NCI-H2081 (cell line): ENCODE measurements at places on chromosomes 1 and 21.
A peak's percentile ranks its signal among the peaks of the same experiment; 100 is the strongest.

DNA sequence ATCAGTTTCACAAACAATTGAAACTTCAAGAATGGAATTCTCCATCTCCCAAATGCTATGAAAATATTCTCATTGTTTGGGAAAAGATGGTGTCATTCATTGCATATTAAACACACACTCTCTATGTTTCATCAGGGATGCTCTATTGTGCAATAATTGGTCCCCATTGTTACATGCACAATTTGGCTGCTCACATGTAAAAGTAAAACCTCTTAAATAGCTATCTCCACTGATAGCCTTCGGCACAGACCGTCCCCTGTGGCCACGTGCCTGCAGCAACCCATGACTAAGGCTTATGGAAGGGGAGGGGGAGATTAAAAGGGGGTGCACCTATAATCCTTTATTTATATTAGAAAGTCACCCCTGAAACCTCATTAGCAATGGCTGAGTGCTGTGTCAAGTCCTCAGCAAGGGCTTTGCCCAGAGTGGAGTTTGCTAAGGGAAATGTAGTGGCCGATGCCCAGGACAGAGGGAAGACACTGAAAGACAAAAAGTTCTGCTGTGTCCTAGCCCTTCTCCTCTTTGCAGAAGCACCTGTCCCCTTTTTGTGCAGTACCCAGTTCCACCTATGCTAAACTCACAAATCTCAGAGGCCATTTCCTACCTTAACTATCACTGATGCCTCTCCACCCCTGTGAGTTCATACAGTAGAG lies 309.6 kb upstream of the ESRRG start:
- no peak for DNase-seq

DNA sequence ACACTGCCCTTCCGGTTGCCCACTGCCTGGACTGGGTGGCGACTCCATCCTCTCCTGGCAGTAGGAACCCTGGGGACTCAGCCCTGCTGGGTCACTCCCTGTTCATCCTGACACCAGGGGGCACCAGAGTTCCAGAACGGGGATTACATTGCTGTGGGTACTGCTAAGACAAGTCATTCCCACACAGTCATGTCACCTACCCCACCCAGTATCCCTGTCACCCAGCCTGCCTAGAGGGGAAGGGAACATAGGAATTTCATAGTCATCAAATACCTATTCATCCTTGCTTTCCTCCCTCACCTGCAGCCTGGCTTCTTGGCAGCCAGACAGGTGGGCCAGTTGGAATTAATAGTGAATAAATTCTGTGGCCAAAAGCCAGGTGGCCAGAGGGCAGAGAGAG lies 9.8 kb upstream of the SFN start:
- peak; percentile 33 for DNase-seq

DNA sequence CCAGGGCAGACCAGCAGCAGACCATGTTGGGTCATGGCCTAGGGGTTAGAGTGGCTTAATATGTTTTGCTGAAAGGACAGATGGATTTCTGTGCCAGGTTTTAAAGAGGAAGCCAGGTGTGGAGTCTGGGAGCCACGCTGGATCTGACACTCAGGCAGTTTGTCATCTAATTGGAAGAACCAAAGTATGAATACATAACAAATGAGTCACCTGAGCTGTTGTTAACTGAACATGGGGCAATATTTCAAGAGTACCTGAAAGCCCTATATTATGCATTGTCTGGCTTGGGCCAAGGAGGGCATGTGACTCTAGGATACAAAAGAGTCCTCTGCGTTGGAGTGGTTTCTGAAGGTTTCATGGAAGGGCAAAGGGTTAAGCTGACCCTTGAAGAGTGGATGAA lies 70.6 kb downstream of the LMO4 start:
- peak; percentile 33 for DNase-seq

GRCh38 chr1:70504176-70504820 lies 93.2 kb downstream of the CTH start:
- DNase-seq, result no peak

DNA sequence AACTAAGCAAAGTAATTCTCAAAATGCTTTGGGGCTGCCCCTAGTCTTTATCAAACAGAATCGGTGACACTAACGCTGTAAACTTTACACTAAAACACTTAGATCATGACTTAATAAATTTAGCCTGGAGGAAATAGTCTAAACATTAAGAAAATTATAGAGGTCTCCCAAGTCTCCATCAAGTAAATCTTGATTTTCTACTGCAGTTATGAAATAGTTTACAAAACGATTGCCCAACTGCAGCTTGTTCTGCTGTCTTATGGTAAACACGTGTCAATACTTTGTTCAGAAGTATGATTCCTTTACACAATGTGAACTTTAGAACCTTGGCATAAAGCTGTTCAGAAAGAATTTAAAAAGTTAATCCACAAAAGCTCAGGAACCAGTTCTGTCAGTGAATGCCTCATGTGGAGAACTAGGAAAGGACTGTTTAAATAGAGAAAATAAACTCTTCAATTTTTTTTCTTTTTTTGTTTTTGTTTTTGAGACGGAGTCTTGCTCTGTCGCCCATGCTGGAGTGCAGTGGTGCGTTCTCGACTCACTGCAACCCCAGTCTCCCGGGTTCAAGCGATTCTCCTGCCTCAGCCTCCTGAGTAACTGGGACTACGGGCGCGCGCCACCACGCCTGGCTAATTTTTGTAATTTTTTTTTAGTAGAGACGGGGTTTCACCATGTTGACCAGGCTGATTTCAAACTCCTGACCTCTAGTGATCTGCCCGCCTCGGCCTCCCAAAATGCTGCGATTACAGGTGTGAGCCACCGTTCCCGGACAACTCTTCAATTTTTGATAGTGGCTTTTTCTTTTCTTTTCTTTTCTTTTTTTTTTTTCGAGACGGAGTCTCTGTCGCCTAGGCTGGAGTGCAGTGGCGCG lies 1.6 kb downstream of the DDI2 start:
- DNase-seq, result no peak

GRCh38 chr1:198856601-198857000 lies 217.8 kb downstream of the PTPRC start:
- no peak for DNase-seq

- no peak for DNase-seq
These were observed 10.9 kb downstream of the ADAMTS1 start for GRCh38 chr21:26834181-26834905.

DNA sequence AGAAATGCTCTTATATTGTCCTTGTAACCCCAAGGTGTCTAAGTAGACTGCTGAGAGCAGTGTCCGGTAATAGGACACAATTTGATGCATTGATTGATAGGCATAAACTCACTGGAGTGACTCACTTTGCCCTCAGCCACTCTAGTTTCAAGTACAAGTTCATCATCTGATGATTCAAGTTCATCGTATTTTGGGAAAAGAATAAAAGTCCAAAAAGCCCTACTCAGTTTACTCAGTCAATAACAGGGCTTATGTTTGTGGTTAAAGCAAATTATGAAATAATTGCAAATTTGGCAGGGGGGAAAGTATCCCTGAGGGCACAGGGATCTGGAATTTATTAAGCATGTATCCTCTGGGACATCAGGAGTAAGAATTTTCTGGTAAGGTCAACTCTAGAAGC lies 7.6 kb upstream of the ATF3 start:
- DNase-seq, result no peak

DNA sequence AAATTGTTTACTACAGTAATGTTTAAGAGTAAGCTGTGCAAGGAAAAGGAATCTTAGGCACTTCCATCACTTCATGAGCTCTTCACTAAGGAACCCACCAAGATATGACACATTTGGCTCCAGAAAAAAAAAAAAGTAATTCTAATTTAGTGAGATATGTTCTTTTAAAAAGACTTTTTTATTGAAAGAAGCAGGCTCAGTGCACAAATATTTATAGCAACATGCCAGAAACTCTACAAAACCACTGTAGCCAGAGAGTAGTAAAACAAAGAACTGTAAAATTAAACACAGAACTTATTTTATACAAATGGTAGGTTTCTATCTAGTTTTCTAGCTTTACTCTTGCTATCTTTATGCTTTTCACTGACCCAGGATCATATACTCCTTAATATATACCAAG lies 434.6 kb upstream of the ADGRL2 start:
- DNase-seq, result no peak

DNA sequence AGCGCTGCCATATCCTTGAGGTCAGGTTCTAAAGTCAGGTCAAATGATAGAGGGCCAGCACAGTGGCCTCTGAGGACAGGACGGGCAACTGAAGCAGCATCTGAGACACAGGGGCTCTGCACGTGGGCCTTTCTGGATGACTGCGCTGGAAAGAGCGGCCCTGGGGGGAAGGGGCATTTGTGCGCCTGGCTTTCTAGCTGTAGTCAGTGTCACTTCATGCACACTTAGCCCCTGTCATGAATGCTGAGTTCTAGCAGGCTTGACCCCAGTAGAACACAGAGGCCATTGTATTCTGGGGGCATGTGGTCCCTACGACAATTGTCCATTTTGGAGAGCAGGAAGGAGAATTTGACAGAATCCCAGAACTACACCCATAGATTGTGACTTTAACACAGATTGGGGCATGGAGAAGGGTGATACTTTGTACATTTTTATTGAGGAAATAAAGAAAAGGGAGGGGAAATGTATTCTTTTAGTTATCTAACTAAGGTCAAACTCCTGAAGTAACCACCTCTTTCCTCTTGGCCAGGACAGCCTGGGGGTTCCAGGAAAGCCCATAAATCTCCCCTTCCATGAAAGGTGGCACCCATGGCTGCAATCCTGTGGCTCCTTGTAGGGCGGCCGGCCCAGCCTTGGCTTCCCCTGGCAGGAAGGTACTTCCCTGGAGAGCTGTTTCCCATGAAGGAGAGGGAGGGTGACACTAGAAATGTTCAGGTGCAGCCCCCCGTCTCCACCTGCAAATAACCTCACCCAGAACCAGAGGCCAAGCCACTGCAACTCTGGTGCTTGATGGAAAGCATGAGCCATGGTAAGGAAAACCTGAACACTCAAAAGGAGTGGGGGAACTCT lies 34.4 kb downstream of the NTPCR start:
- no peak for DNase-seq

DNA sequence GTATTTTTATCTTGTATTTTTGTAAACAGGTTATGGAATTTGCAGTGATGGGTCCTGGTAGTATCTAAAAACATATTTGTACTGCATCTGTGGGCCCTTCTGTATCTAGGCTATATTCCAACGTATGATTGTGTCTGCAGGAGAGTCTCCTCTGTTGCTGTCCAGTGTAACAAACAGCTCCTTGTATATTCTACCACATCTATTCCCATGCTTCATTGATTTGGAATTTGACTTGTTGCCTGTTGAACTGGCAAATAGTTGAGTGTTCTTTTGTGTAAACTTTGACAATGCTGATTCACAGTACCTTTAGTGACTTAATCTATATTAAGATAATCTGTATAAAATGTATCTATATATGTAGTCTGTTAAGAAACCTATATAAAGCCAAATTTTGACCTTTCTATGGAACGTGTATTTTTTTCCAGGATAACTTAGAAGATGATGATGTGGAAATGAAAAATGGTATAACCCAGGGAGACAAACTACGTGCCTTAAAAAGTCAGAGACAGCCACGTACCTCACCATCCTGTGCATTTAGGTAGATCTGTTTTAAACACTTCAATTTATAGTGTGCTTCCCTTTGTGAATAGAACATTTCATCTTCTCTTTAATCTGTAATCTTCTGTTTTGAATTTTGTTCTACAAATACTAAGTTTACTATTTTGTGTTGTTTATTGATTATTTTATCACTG lies 43.4 kb upstream of the GPR88 start:
- DNase-seq, result no peak

DNA sequence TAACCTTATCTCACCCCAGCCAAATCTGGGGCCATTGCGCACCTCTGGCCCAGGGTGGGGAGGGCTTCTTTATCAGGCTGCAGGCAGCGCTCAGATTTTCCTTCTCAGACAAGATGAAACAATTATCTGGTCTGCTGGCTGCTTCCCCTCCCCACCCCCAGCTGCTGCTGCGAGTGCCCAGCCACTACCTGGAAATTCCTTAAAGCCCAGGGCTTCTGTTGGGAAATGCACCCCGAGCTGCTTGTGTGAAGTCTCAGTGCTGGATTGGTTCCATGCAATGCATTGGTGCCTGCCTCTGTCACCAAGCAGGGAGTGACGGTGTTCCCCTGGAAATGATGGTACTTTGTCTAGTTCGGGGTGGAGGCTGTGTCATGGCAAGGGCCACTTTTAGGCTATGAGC lies 18.5 kb upstream of the ACTL8 start:
- no peak for DNase-seq

GRCh38 chr1:1347663-1348419 lies 1.4 kb downstream of the DVL1 start:
- no peak for DNase-seq

DNA sequence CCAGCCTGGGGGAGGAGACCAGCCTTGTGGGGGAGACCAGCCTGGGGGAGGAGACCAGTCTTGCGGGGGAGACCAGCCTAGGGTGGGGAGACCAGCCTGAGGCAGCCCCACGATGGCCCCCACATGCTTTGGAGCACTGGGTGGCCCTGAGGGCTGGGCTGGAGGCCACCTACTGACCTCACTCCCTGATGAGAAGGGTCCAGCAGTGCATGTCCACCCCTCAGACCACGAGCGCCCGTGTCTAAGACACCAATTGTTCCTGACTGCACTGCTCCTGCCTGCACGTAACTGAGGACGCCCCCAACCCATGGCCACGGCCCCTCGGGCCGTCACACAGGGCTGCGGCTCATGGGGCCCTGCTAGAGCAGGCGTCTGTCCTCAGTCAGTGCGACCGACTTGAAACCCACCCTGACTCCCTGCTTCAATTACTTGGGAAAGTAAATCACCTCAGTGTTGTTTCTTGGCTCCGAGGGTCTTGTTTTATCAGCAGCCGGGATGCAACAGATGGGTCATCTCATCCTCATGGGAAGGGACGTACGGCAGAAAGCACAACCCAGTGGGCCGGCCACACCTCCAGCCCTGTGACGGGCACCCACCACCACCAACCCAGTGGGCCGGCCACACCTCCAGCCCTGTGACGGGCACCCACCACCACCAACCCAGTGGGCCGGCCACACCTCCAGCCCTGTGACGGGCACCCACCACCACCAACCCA lies at the start of gene SPATC1L:
TSS of gene SPATC1L (minus strand) at position 550 of the 715 bp plus-strand sequence. CDS start 1,643 bp downstream, outside the sequence.
- no peak for DNase-seq

DNA sequence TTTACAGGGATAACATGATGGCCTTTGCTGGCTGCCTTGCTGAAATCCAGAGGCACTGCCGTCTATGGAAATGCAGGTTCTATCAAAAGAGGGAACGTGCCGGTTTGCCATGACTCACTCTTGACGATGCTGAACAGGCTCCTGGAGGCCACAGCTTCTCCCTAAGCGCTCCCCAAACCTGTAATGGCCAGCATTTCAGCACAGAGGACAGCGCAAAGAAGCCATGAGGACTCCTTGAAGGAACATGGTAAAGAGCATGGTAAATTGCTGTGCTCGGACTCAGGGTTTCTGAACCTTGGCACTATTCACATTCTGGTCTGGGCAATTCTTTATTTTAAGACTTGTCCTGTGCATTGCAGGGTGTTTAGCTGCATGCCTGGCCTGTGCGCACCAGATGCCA lies 217.5 kb downstream of the CAMTA1 start:
- DNase-seq, result no peak
